ENCODE measurements at places on chromosomes 16 and 17.

DNA sequence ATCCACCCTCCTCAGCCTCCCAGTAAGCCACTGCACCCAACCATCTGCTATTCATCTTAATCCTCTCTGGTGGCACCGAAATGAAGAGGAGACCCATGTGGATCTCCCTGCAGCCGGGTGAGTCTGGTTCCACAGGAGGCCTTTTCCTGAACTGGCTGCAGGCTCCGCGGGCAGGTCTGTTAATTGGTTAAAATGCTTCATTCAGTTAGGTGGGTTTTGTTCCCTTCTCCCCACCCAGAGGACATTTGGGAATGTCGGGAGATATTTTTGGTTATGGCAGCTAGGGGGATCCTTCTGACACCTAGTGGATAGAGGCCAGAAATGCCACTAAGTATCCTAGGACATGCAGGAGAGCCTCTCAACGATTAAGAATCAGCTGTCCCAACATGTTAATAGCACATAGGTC is 16.7 kb downstream of the C16orf54 start:
- DNase-seq, result no peak

GRCh38 chr17:17913695-17914332 is 58.4 kb downstream of the TOM1L2 start:
- no peak for DNase-seq

GRCh38 chr17:59842901-59843652 is 49.7 kb downstream of the TUBD1 start:
- no peak for DNase-seq

DNA sequence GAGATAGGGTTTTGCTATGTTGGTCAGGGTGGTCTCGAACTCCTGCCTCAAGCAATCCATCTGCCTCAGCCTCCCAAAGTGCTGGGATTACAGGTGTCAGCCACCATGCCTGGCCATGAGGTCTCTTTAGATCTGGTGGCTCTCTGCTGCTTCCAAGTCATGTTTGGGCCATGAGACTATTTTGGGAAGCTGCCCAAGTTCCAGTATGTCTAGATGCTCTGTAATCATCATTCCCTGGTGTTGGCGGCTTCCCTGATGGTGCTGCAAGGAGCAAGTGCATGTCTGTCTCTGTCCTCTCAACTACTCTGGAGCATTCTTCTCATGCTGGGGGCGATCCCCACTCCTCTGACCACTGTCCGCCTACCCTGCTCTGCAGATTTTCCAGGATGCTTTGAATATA is 6.4 kb upstream of the ODF4 start:
- no peak for DNase-seq

- no peak for DNase-seq
Measured at GRCh38 chr16:24681793-24682192, 47.7 kb upstream of the TNRC6A start.

Data from T-helper 2 cell (primary cell).